Hematopoietic multipotent progenitor cell (in vitro differentiated cells): ENCODE measurements at places on chromosomes 13 and 19.

- no peak for DNase-seq
Observed at GRCh38 chr13:96391606-96392005, 301.7 kb downstream of the HS6ST3 start.

- DNase-seq, result no peak
Observed at GRCh38 chr13:95140502-95140901, 160.7 kb downstream of the ABCC4 start.

GRCh38 chr19:55451965-55452748, 9.1 kb upstream of the SHISA7 start:
- DNase-seq, result peak; percentile 53

- DNase-seq, result no peak
Observed at GRCh38 chr13:50156140-50156539, 140.9 kb downstream of the KCNRG start.

DNA sequence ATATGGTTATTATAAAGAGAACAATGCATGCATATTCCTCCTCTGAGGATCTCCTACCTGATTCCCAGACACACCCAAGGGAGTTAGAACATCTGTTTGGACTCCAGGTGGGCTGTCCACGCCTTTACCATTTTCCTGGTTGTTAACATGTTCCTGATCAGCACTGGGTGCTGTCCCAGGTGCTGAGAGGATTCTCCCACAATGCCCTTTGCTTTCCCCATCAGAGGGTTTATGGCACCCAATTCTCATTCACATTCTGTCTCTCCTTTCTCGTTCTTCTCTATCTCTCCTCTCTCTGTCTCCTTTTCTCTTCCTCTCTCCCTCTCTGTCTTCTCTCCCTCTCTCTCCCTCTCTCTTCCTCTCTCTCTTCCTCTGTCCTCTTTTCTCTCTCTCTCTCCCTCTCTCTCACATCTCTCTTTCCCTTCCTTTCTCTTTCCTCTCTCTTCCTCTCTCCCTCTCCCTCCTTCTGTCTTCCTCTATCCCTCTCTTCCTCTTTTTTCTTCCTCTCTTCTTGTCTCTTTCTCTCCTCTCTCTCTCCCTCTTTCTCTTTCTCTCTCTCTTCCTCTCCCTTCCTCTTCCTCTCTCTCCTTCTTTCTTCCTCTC, 3.3 kb upstream of the RDH13 start:
- DNase-seq, result no peak

- peak; percentile 45 for DNase-seq
Observed at GRCh38 chr19:13817615-13818371, 22.6 kb downstream of the ZSWIM4 start.
